Tibial nerve (tissue), 4 donors: ENCODE measurements at places on chromosomes 11 and 22. TPM values are rescaled to one million over a fixed set of nuclear protein-coding genes. Genes with fewer than 3 reads are reported as not detected.

DNA sequence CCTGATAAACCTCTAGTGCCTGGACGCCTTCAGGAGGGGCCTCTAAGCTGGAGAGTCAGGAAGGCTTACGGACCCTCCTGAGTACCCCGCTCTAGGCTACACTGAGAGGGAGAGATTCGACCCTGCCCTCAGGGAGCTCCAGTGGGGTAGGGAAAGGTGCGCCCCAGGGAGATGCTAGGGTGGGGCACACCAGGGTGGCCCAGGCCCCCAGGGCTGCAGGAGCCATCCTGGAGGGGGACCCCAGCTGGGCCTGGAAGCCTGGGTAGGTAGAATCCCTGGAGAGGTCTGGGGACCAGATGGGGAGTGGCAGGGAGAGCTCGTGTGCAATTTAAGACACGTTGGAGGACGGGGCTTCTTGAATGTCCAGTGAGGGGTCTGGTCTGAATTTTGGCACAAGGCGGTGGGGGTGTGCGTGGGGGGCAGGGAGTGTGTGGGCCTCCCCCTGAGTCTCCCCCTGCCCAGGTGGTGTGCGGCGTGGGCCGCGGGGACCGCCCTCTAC, 4.7 kb downstream of the CARNS1 start:
- no peak for DNase-seq

The IL18BP gene
- total RNA-seq, result 5.4 TPM

The MRGPRF gene
- total RNA-seq, result 51.3 TPM

GRCh38 chr11:5280582-5281102, 10.9 kb upstream of the HBE1 start:
- peak; percentile 53 for DNase-seq

DNA sequence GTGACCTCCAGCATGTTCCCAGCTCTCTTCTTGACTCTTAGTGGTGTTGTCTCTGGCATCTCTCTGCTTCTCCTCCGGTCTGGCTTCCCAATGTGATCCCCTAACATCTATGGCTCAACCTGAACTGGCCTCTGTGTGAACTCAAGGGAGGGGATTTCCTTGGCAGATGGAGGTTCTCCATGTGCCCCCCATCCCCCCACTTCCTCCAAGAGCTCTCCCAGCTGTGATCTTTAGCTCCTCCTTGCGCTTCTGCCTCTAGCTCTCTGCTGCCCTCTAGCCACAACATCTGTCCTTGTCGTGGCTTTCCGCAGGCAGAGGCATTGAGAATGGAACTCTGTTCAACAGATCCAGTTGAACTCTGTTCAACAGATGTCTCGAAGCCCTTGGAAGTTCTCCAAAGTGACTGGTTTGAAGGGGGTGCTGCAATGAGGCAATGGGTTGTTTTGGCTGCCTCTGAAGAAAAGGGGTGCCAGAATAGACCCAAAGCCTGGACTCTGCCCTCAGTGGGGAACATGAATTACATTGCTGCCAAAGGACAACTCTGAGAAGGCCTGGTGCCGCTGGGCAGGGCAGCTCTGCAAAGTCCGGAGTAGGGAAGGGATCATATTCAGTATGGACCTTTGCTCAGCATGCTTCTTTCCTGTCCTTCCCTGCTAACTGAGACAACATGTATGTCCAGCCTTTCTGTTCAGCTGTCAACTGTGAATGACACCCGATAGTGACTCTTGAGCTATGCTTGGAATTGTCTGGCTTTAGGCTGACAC, 61.9 kb downstream of the ADM start:
- DNase-seq, result peak; percentile 75

The OOSP4A gene
- total RNA-seq, result not detected

The HBE1 gene
- not detected for total RNA-seq
